ENCODE measurements at places on chromosomes 16 and 17.

DNA sequence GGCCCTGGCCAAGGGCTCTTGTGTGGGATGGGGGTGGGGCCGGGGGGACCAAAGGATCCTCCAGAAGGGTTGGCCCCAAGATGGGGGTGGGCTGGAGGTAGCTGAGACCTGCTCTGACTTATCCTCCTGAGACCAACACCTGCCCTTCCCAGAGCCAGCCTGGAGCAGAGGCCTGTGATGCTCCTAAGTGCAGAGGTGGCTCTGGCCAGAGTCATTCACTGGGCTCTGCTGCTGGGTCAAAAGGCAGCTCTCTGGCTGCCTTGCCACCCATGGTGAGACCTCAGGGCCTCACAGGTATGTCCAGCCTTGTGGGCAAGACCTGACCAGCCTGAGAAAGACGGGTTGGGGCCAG, 393 bp downstream of the SERPINF2 start:
- DNase-seq = no peak

DNA sequence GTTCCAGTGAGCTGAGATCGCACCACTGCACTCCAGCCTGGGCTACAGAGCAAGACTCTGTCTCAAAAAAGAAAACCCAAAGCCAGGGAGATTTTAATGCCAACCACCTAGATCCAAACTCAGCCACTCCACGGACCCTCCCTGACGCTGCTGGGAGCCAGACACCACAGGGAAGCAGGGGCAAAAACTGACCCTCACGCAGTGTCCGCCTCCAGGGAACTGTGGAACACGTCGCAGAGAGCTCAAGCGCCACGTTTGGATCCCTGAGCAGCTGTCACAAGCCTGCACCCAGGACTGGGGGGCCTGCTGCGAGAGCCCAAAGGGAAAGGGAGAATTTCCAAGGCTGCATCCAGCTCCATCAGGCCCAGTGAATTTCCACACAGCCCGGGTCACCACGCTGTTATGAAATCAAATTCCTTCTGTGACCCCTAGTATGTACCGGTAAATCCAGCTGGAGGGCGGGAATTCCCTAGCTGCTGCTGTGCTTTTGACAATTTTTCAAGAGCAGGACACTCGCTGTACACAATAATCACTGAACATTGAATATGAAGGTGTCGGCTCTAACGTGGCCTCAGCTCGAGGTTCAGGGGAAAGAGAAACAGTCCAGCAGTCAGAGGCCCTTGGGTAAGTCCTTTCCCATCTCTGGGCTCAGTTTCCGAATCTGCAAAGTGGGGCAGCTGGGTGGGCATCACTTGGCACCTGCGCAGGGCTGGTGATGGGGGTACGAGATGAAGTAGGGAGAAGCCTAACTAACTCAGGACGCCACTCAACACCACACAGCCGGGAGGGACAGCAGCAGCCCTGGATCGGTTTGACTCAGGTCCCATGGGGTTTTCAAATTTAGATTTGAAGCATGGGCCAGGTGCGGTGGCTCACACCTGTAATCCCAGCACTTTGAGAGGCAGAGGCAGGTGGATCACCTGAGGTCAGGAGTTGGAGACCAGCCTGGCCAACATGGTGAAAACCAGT, 8.6 kb downstream of the CARHSP1 start:
- DNase-seq = no peak

- DNase-seq = no peak
Measured at GRCh38 chr16:56309008-56309407, 116.3 kb downstream of the AMFR start.

- no peak for DNase-seq
Measured at GRCh38 chr16:14203166-14203565, 132.0 kb downstream of the MRTFB start.

DNA sequence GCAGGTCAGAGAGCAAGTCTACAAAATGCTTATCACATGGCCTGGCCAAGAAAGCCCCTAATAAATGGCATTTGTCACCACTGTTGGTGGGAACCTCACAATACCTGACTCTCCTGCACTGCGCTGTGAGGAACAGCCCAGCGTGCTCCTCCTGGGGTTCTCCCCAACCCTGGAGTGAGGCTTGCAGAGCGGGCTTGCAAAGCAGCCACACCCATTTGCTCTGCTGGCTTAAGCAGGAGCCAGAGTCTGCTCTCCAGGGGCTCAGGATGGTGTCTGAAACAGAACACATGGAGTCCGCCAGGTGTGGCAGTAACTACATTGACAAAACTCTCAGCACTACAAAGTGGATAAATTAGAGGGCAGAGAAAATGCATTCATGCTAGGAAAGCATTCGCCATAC, 331.0 kb upstream of the CCL2 start:
- DNase-seq = no peak

DNA sequence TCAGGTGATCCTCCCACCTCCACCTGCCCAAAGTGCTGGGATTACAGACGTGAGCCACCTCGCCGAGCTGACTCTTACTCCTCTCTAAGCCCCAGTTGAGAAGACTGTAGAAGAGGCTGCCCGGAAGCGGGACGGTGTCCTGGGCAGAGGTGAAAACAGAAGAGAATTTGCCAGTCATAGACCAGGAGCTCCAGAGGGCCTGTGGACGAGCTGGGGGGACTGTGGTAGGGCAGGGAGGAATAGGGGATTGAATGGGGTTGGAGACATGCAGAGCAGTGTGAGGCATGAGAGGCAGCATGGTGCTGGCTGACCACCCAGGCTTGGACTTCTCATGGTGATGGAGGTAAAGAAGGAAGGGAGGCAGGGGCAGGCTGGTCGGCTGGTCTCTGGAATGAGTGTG, 17.1 kb upstream of the PHB1 start:
- no peak for DNase-seq

DNA sequence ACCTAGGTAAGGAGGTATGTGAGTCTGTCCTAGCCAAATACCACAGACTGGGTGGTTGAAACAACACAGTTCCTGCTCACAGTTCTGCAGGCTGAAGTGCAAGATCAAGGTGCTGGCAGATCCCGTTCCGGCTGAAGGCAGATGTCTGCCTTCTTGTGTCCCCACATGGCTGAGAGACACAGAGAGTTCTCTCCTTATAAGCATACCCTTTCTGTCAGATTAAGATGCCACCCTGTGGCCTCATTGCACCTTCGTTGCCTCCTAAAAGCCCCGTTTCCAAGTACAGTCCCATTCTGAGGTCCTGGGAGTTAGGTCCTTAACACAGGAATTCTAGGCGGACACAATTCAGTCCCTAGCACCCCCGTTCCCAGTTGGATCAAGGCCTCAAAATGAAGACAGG, 9.1 kb upstream of the TMEM11 start:
- DNase-seq = no peak

DNA sequence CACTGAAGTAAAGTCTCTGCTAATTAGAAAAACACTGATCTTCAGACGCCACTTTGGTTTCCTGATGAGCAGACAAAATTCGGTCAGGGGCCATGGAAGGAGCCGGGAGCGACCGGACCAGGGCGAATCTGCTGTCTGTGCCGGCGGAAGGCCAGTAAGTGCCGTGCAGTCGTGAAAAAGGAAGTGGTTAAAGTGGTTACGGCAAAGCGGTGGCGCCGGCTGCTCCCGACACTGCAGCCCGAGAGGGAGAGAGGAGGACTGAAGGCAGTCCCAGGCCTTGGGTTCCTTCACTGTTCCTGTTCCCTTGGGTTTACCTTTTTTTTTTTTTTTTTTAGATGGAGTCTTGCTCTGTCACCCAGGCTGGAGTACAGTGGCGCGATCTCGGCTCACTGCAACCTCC, 17.3 kb upstream of the HEXD start:
- DNase-seq = peak; percentile 16

DNA sequence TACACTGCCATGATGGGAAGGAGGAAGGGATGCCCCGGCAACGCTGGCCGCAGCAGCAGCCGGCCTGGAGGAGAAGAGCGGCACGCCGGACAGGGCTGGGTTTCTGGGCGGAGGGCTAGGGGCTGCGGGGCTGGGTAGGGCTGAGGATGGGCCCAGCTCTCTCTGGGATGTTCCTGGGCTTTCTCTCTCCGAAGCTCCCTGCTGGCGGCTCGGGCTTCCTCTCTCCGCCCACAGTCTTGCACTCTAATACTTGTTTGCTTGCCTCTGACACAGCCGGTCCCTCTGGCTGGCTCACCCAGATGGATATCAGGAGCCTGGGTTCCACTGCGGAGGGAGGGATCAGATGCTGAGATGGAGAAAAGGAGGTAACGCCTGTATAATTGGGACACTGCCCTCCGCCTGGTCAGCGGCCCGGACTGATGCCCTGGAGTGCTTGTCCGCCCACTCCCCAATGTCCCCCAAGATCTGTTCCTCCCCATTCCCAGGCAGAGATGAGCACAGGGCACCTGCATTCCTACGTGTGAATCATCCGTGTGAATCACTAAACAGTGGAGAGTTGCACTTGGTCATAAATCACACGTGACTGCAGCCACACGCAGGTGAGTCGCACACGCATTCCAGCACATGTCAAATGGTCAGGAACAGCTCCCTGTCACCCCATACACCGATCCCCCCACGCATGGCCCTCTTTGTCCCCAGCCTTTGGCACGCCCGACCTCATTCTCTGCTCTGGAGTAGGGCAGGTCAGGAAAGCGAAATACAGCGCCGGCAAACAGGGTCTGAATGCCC, at the start of gene ALOXE3:
Gene ALOXE3, minus strand, starts transcription at position 535 of the 789 bp plus-strand sequence. Its CDS starts 524 bp downstream, at position 11.
- DNase-seq = no peak

DNA sequence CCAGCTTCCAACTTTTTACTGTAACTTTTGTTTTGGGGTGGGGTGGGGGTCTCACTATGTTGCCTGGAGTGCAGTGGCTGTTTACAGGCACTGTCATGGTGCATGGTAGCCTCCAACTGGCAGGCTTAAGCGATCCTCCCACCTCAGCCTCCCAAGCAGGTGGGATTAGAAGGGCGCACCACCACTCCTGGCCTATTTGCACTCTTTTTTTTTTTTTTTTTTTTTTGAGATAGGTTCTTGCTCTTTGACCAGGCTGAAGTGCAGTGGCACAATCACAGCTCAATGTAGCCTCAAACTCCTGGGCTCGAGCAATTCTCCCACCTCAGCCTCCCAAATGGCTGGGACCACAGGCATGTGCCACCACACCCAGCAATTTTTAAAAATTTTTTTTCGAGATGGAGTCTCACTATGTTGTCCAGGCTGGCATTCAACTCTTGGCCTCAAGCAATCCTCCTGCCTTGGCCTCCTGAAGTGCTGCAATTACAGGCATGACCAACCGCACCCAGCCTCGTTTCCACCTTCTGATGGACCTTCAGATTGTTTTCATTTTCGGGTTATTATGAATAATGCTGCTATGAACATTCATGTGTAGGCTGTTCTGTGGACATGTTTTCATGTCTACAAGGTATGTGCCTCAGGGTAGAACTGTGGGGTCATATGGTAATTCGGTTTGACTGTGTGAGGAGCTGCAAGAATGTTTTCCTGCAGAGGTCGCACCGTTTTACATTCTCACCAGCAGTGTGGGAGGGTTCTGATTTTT, 10.9 kb downstream of the TRAP1 start:
- no peak for DNase-seq

- no peak for DNase-seq
Measured at GRCh38 chr16:10623059-10623458, 42.7 kb upstream of the EMP2 start.

GRCh38 chr16:59697236-59697635, 963.1 kb upstream of the GOT2 start:
- no peak for DNase-seq

DNA sequence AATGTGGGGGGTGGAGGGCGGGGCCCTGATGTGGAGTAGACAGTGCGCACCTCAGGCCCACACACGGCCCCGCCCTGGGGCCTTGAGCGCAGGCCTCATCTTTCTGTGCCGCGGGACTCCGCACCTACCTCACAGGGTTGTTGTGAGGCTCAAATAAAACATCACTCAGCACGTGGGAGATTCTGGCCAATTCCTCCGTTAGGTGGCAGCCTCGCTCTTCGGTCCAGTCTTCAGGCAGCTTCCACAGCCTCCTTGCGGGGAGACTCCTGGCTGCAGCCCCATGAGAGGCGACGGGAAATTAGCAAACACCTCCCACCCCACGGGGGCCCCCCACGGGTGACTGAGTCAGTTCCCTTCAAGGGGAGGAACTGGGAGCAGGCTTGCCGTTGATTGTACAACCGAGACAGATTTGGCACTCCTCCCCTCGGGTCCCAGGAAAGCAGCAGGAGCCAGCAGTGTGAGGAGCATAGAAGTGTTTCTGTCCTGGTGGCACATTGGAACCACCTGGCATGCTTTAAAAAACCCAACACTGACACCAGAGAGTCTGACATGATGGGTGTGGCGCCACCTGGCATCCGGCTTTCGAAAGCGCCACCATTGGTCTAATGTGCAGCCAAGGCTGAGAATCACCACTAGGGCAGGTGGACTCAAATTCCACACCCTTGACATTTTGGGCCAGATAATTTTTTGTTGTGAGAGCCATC, 7.6 kb downstream of the MRM1 start:
- DNase-seq = no peak

GRCh38 chr17:8791910-8792270, 7.3 kb downstream of the MFSD6L start:
- no peak for DNase-seq

DNA sequence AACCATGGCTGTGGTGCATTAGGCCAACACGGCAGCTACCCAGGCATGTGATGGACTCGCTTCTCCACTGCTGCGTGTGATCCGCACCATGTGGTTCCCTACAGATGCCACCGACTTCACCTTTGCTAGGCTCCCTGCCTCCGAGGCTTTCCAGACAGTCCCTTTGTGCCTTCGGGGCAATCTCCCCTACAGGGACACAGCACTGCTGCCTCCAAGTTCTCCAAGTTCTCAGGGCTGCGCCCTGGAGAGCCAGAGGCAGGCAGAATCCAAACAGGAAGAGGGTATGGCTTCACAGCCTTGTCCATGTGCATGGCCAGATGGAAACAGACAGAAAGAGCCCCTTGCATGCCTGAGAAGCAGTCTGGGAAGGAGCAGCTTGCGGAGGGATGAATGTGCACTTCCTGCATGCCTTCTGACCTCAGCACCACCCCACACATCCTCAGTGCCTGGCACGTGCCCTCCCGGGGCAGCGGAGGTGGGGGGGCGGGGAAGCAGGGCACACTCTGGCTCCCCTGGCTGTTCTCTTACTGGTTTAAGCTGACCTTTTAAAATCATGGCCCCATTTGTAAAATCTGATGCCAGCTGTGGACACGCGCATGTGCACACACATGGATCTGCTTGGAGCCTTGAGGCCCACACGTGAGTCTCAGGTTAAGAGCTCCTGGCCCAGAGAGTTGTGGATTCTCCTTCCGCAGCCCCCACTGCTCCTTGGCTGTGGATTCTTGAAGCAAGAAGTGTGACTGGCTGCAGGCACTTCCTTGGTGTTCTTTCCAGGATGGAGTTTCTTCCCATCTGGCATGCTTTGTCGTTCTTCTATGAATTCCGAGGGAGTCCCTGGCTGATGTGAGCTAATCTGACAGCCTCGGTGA, 55.3 kb upstream of the MTSS2 start:
- no peak for DNase-seq

GRCh38 chr17:30376621-30377452, 1.9 kb upstream of the CPD start:
- no peak for DNase-seq

GRCh38 chr17:58487589-58488427, at the start of gene HSF5:
Gene HSF5, minus strand, starts transcription at chr17:58488408. Its CDS starts 134 bp downstream, at chr17:58488274.
- peak; percentile 50 for DNase-seq

GRCh38 chr16:55189224-55189623, 134.8 kb upstream of the IRX6 start:
- DNase-seq = no peak
